Activated T-helper 1 cell treated with anti-CD3 and anti-CD28 coated beads, Interleukin-12 subunit alpha, Interleukin-12 subunit beta, Interleukin-2, Interleukin-4 antibody, amounts not matched to agents 30 ng/mL and 10 ng/mL and 1 ng/mL, durations not matched to agents 14 hours and 24 hours and 36 hours (primary cell): ENCODE measurements at places on chromosomes 6 and 20.

DNA sequence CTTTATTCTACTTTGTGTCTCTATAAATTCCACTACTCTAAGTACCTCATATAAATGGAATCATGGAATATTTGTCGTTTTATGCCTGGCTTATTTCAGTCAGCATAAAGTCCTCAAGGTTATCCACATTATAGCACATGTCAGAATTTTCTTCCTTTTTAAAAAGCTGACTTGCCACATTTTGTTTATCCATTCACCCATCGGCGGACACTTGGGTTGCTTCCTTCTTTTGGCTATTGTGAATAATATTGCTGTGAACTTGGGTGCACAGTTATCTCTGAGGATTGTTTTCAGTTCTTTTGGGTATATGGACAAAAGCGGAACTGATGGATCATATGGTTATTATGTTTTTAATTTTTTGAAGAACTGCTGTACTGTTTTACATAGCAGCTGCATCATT is 39.1 kb upstream of the ME1 start:
- DNase-seq, result no peak

- peak; percentile 26 for DNase-seq
Measured at GRCh38 chr6:33197431-33198048, 2.9 kb downstream of the RXRB start.

- DNase-seq, result no peak
Measured at GRCh38 chr6:165811512-165811911, 148.5 kb upstream of the PDE10A start.

DNA sequence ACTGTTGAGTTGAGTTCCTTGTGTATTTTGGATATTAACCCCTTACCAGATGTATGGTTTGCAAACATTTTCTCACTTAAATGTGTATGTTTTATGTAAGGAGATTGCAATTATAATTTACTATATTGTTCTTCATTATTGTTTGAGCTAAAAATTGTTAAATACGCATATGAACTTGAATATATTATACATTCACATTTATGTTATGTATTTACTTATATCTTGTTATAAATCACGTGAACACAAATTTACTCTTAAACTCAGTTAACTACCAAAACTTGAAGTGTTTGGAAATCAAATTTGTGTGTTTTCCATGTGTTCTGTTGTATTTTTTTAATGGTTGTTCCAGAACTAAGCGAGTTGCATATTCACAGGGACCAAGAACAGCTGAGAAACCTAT is 18.3 kb downstream of the CDC40 start:
- no peak for DNase-seq
